Cerebellar cortex (tissue), 1 donor: ENCODE measurements at places on chromosomes 6 and 20.

DNA sequence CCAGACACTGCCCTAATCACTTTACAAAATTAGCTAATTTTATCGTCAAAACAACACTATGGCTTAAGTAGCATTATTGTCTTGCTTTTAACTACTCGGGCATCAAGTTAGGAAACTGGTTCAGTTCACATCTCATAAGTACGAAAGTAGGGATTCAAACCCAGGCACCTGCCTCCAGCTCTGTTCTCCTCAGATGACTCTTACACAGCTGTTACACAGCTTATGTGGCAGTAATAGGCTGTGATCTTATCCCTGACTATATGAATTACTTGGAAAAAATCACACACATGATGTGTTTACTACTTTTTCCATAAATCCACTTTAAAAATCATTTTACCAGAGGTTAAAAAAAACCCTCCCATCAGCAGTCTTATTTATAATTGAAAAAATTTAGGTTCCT lies 389.2 kb upstream of the FLRT3 start:
- no peak for DNase-seq

DNA sequence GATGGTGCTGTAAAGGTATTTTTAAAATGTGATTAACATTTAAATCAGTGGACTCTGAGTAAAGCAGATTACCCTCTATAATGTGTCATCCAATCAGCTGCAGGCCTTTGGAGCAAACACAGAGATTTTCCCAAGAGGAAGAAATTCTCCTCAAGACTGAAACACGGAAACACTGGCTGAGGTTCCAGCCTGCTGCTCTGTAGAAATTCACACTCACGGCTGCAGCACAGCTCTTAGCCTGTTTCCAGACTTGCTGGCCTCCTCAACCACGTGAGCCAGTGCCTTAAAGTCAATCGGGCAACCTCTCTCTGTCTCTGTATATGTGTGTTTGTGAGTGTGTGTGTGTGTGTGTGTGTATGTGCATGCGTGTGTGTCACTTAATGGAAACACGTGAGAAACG lies 41.1 kb downstream of the PDE10A start:
- DNase-seq, result no peak

GRCh38 chr6:152391179-152391880 lies 245.8 kb downstream of the SYNE1 start:
- DNase-seq, result peak; percentile 37

GRCh38 chr20:35039146-35039545 lies 53.5 kb downstream of the TRPC4AP start:
- DNase-seq, result no peak

DNA sequence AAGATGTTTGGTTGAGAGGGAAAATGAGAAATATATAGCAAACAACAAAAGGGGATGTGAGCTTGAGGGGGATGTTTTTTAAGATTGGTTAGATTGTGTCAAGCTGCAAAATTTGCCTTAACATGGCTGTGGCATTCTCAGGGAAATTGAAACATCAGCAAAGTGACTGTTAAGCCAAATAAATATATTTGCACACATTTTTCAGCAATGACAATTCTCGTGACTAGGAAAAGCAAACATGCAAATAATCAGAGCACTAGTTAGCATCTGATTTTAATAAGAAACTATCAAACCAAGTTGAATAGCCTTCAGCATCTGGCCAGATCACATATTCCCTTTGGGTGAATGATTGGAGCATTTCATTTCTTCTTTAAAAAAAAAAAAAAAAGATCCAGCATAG lies 262.8 kb downstream of the TBC1D7 start:
- DNase-seq, result no peak

DNA sequence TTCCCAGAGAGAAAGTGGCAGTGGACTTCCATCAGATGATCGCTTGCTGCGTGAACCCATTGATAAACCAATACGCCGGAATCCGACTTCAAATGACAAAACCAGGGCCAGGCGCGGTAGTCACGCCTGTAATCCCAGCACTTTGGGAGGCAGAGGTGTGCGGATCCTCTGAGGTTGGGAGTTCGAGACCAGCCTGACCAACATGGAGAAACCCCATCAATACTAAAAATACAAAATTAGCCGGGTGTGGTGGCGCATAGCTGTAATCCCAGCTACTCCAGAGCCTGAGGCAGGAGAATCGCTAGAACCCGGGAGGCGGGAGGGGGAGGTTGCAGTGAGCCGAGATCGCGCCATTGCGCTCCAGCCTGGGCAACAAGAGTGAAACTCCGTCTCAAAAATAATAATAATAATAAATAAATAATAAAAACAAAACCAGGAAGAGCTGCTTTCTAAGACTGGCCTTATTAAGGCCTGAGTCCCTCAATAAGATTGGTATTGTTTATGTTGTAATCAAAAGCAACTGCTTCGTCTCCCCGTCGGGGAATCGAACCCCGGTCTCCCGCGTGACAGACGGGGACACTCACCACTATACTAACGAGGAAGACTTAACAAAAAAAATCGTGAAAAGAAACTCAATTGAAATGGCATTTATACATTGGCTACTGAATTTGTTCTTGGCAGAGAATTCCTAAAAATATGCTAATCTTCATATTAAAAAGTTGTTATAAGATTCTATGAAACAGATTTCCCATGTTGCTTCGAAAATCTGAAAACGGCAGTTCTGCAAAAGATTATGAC lies 110.2 kb upstream of the ZNF184 start:
- peak; percentile 46 for DNase-seq

DNA sequence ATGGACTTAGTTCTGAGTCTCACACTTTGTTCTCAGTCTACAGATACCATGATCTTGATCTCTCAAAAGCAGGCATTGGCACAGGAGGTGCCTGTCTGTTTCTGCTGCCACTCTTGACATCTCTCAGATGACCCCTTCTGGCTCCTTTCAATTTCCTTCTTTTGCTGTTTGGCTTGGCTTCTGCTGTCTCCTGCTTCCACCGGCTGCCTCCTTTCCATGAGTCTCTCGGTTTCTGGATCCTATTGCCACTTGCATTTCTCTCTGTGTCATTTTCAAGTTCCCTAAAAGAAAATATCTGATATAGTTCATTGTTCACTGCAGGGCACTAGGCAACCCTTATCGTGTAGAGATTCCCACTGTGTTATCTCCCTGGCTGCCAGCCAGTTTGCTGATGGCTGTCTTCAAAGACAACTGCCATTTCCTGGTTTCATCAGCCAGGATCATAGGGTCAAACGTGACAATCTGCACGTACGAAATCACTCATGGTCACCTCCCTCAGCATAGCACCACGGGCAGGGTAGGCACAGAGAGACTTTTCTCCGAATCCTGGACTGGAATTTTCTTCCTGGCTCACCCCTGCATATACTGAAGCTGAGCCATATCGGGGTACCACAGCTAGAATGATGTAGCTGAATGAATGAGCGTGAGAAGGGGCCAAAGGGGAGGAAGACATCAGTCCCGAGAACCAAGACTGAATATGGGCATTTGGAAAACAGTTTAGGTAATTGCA lies 144.6 kb upstream of the TMEM170B start:
- no peak for DNase-seq

GRCh38 chr6:23137611-23138010 lies 568.2 kb downstream of the HDGFL1 start:
- DNase-seq, result no peak

DNA sequence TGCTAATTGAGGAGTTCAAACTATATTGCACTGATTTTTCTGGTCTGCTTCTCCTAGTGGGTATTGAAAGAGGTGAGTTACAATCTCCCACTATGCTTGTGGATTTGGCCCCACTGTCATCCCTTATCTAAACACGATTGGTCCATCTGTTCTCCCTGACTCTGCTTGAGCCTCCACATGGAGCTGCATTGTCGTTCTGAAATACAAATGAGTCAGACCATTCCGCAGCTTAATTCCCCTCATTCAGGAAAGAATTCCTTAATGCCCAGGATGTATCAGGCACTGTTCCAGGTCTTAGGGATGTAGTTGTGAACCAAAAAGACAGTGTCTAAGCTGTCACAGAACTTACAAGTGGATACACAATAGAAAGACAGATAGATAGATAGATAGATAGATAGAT lies 461.9 kb downstream of the QKI start:
- DNase-seq, result no peak

DNA sequence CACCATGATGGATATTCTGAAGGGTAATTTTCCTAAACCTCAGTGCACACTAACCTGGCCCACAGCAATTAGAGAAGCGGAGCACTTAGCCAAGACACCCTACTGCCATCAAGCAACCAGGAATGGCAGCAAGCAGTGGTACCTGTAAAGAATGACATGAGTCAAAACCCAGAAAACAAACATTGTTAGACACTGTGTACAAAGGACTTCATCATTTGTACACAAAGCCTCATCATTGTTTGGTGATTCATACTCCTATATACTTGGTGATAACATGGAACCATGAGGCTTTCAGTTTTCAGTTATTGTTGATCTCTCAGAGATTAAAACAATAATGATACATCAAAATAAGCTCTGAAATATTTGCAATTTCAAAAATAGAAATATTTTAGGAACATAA lies 74.6 kb downstream of the MLIP start:
- DNase-seq, result no peak
